ENCODE measurements at places on chromosomes 7 and 10.

DNA sequence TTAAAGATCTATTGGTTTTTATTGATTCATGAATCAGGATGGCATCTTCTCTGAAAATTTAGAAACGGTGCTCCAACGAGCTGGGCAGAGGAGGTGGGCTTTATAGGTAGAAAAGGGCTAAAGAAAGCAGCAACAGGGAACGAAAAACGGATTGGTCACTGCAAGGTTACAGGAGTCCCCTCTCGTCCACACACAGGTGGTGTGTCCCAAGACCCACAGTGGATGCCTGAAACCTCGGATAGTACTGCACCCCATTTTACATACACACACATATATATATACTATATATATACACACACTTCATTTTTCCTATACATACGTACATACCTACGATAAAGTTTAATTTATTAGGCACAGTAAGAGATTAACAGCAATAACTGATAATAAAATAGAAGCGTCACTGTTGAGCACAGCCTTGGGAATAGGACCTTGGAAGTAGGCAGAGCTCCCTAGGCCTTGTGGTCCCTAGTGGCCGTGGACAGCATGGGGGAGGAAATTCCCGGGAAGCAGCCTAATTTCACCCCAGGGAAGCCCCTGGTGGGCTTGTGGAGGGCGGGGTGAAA, 737 bp upstream of the NUB1 start:
- DNase-seq = no peak

GRCh38 chr7:71486414-71486813, 354.5 kb downstream of the GALNT17 start:
- DNase-seq = no peak

- DNase-seq = no peak
Measured at GRCh38 chr10:43172645-43173044, 34.4 kb downstream of the CSGALNACT2 start.

GRCh38 chr7:53877688-53878087, 664.5 kb upstream of the VSTM2A start:
- no peak for DNase-seq

GRCh38 chr7:12601302-12601869, 30.9 kb downstream of the SCIN start:
- no peak for DNase-seq

- DNase-seq = no peak
Measured at GRCh38 chr7:20200361-20200760, 16.8 kb downstream of the MACC1 start.

DNA sequence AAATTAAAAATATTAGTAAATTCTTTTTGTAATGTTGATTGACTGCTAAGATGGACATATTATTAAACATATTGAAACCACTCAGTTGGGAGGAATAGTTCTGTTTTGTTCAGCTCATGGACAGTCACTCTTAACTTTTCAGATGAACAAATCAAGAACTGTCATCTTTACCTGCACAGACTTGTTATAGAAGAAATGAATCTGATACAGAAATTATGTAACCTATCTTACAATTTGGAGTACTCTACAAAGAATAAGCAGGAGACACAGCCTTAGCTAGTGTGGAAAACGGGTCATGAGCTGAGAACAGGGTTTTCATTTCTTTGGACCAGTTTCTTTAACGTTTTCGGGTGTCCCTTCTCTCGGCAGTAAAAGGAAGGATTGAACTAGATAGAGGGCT, 1.2 kb upstream of the ANLN start:
- DNase-seq = no peak

DNA sequence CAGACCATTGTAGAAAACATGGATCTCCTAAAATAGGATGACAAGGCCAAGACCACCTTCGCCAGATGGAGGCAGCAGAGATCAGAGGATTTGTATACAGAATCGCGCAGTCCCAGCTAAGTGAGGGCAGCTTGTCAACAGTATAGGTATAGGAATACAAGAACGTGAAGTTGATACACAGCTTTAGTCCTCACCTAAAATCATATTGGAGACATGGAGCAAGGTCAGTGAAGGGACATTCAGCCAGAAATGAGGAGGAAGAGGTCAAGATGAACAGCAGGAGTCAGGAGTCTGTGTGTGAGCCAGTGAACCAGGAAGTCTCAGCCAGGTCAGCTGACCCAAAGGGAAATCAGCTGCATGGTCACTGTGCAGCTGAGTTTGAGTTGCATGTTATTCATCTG, 263.4 kb upstream of the PRKCQ start:
- DNase-seq = no peak

DNA sequence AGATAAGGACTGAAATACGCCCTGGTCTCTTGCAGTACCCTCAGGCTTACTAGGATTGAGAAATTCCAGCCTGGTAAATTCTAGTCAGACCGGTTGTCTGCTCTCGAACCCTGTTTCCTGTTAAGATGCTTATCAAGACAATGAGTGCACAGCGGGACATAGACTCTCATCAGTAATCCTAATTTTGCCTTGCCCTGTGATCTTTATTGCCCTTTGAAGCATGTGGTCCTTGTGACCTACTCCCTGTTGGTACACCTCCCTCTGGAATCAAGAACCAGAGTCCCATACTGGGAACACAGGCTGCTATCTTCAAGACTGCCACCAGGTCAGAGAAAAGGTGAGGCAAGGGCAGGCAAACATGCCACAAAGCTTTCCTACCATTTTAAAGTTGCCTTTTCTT, 7.2 kb downstream of the C10orf53 start:
- no peak for DNase-seq

GRCh38 chr10:18325889-18326531, 185.8 kb downstream of the CACNB2 start:
- DNase-seq = no peak

DNA sequence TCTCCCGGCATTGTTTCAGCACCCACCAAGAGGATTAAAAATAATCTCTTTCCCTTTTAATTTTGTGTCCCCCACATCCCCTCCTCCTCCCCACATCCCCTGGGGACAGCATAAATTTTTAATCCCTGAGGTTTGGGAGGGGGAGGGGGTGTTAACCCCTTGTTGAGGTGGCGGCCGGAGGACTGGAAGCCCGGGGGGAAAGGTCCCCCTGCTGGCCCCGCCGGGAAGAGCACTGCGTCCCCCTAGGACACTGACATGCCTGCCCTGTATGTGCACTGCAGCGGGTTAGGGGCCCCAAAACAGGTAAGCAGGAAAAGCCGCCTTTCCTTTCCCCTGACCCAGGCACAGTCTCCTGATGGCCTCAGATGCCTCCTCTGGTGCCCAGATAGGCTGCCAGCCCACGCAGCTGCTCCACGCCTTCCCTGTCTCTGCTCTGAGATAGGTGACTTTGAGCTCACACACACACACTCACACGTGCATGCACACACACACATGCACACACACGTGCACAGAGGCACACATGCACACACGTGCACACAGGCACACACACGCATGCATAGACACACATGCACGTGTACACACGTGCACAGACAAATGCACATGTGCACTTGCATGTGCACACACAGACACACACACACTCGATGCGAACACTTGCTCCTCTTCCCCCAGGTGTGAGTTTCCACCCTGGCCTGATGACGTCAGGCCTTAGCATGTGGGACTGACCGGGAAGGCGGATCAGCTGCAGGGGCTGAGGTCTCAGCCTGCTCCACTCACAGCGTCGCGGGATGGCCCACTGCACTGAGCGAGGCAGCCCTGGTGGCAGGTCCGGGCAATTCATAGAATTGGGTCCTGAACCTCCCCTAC, 12.3 kb downstream of the CNPY1 start:
- peak; percentile 10 for DNase-seq

- no peak for DNase-seq
Measured at GRCh38 chr7:47382200-47382599, 199.7 kb downstream of the TNS3 start.

GRCh38 chr7:21300692-21301091, 127.2 kb upstream of the SP4 start:
- DNase-seq = no peak

GRCh38 chr7:36986511-36986933, 262.2 kb upstream of the AOAH start:
- DNase-seq = no peak

GRCh38 chr10:131689016-131689415, 211.8 kb upstream of the PPP2R2D start:
- no peak for DNase-seq

- no peak for DNase-seq
Measured at GRCh38 chr10:84783386-84783785, 455.0 kb downstream of the CCSER2 start.

DNA sequence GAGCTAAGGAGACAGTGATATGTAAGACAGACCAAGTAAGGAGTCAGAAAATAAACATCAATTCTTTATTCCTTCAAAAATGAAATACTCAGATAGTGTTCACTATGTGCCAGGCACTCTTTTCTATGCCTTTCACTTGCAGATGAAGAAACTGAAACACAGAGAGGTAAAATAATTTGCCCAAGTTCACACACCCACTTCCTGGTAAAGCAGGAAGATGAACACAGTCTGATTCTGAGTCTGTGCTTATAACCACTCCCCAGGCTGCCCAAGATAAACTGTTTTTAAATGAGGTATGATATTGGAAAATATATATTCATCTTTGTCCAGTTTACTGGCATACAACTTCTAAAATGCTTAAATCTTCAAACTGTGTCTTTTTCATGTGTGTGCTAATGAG, 294.4 kb upstream of the NPVF start:
- DNase-seq = no peak

- no peak for DNase-seq
Measured at GRCh38 chr7:133431134-133431724, 178.4 kb downstream of the EXOC4 start.

DNA sequence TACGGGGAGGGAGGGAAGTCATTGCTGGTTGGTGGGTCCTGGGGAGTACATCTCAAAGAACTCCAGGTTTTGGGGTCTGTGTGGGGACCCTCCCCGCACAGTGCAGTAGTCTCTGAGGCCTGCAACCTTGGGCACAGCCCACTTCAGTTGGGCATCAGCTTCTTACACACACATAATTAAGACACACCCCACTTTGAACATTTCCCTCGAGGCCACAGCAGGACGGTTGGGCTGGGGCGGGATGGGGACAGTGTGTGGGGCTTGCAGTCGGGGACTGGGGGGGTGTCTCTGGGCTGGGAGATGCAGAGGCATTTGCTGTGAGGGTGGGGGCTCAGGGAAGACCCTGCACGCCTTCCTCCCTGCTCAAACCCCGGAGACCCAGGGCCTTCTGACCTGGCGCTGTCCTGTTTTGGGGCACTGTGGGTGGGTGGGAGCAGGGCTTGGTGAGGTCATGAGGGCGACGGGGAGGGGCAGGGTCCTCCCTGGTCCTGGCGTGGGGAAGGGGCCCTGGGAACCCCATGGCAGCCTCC, 1.3 kb downstream of the LFNG start:
- no peak for DNase-seq

GRCh38 chr10:74651565-74651964, 174.8 kb upstream of the KAT6B start:
- DNase-seq = no peak

GRCh38 chr7:118183428-118183785, 557 bp upstream of the LSM8 start:
- DNase-seq = no peak

- DNase-seq = no peak
Measured at GRCh38 chr10:108812296-108812695, 1111.0 kb downstream of the XPNPEP1 start.

DNA sequence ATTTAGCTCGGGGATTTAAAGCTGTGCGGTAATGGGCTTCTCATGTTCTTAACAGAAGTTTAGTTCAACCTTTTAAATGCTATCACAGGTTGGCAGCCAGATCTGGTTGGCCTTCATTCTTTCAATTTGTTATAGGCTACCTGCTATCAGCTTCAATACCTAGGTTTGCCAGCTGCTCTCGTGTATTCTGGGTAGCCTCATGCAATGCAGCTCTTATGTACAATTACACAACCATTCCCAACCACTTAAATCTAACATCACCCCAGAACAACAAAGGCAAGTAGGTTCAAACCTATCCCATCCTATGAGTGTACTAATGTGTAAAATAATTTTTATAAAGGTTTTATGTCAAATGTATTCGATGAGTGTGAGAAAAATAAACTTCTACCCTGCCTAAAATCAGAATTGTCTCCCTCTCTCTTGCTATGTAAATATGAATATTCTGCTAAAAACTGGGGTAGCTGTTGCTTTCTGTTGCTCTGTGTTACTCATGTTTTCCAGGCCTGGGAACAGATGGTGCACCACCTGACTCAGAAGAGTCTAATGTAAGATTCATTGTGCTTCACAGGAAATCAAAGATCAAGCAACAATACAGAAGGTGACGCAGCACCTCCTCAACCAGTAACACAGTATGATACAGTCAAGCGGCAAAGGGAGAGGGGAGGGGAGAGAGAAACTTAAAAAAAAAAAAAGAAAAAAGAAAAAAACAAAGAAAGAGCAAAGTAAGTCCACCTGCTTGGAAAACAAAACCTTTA, 188.6 kb downstream of the ETV1 start:
- peak; percentile 1 for DNase-seq

DNA sequence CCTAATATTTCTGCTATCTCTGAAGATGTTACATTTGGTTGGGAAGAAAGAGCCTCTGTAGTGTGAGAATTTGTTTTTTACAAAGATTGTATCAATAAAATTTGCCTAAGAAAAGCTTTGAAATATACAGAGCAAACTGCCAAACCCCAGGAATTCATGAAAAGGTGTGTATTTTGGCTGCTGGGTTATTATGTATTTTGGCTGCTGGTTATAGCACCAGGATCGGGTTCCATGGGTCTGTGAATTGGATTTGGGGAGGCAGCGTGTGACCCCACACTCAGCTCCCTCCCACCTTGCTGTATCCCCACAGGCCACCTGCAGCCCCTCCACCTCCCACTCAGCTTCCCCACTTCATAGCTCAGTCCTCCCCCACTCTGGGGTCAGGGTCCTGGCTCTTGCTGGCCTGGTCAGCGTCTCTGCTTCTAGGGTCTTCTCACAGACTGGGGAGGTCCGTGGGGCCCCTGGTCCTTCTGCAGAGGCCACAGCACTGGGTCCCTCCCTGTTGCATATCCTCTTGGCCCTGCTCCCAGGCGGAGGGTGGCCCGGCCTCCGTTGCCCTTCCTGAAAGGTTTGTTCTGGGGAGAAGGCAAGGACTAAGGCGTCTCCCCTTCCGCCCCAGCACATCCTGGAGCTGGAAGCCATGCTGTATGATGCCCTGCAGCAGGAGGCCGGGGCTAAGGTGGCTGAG, 24.0 kb upstream of the DPYSL4 start:
- DNase-seq = no peak

DNA sequence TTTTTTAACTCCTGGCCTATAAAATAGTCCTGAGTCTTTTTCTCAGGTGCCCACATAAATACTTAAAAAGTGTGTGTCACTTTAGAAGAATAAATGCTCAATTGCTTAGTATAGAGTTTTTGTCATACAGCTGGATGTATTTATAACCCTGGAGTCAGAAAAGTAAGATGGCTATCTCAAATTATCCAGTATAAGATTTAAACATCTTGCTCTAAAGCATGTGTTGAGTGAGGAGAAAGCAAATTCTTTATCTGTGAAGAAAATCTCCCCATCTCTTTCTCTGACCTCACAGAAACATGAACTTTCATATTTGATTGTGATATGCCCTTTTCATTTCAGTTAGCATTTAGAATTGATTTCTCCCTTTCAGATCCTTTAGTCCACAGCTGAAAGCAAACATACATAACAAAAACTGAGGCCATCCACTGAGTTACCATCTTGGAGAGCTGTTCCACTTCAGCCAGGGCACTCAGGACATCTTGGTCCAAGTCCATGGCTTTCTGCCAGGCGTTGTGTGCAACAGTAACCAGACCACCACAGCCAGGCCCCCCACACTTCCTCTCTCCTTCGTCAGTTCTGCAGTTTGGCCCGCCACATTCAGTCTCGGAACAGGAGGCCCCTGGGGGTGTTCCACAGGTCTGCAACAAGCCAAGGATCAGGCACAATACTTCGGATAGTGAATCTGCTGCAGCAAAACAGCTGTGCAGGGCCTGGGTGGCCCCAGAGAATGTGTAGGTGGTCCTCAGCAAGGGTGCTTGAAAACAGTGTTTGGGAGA, 40.9 kb downstream of the DLD start:
- DNase-seq = no peak
